ENCODE measurements at places on chromosomes 2 and 18.

DNA sequence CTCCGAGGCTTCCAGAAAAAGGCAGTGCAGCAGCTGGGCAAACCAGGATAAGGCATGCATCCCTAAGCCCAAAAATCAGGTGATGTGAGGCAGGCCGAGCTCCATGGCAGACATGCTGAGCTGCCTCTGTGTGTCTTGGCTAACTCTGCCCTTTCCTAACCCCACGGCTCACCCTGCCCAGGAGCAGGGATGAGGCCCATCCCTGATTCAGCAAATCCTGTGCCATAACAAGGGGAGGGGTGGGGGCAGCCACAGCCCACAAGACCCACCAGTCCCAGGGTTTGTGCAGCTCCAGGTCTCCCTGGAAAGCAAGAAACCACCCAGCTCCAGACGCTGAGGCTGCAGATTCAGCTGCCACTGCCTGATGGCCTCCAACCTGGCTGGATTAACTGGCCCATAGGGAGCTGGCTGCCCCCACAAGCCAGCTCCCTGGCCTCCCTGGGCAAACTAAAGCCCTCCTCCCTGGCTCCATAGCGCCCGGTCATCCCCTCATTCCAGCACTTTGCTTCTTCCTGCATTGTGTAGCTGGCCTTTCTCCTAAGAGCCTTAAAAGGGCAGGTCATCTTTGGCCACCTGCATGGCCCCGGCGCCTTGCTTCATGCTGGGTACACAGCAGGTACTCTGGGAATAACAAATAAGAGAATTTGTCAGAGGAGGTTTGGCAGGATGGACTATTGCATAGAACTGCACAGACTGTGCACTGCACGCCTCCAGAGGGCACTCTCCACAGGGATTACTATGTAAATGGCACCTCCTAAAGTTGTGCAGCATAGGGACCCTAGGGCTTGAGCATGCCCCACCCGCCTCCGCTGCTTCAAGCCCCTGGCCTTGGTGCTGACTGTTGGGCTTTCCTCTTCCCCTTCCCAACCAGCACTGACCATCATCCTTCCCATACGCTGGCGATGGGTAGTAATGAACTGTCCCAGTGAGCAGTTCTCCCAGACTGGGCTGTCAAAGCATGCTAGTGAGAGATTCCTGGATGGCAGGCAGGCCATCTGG lies 10.7 kb downstream of the STEAP3 start:
- DNase-seq: peak; percentile 56

DNA sequence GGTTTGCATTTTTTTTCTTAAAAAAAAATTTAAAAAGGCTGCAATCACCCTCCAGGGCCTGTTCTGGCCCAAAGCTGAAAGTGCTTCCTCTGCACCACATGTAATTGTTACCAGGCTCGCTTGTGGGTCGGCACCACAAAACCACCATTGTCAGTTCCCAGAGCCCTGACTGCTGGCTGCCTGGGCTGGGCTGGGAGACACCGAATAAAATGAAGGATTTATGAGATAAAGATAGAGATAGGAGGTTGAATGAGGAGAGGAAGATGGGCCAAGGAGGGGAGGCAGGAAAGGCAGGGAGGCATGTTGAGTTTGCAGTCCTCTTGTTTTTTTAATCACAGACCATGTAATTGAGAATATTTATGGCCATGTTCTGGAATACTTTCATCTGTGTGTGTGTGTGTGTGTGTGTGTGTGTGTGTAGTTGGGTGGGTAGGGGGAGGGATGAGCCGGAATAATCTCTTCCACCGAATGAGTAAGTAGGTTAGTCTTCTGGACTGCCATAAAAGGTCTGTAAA lies 14.7 kb downstream of the NRP2 start:
- no peak for DNase-seq

DNA sequence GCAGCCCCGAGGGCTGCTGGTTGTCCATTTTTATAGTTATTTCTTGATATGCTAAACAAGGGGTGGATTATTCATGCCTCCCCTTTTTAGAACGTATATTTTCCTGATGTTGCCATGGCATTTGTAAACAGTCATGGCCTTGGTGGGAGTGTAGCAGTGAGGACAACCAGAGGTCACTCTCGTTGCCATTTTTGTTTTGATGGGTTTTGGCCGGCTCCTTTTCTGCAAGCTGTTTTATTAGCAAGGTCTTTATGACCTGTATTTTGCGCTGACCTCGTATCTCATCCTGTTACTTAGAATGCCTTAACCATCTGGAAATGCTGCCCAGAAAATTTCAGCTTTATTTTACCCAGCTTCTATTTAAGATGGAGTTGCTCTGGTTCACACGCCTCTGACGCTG lies 825.8 kb upstream of the CDH2 start:
- no peak for DNase-seq

GRCh38 chr2:5549771-5550170 lies 142.4 kb upstream of the SOX11 start:
- no peak for DNase-seq

- DNase-seq: peak; percentile 61
Measured at GRCh38 chr2:10493634-10494281, 45.6 kb upstream of the ODC1 start.

GRCh38 chr18:31977270-31977872 lies 34.4 kb upstream of the TRAPPC8 start:
- DNase-seq: peak; percentile 85

GRCh38 chr2:207503234-207503633 lies 26.5 kb upstream of the CREB1 start:
- DNase-seq: peak; percentile 69

DNA sequence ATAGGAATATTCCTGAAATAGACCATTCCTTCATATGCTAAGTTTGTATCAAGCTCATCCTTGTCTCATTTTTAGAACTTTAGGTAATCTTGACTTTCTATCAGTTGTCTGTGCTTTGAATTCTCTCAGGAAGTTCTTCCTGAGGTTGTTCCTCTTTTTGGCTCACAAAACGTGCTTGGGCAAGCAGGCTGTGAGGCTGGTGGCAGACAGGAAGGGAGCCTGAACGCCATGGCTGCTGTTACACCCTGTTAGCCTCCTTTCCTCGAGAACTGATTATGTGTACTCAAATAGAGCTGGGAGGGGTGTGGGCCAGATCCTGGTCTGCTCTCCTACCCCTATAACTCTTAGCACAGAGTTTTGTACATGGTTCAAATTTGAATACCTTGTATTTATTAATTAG lies 136.4 kb upstream of the CELF4 start:
- DNase-seq: no peak

DNA sequence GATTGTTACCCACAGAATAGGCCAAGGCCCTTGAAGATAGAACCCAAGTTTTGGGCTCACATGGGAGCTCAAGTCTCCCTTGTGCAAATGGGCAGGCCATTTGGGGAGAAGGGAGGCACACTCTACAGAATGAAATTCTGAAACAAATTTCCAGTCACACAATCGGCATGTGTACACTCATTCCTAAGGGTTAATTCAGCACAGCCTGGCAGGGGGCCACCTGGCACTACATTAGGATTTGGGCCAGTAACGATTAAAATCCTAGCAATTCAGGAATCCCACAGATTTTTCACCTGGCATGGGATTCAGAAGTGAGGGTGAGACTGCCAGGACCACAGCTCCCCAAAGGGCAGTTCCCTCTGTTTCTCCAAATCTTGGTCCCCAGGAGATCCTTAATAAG lies 46.4 kb downstream of the BMP10 start:
- DNase-seq: no peak
